Midbrain (tissue), 1 donor: ENCODE measurements at places on chromosomes 5 and 9.

DNA sequence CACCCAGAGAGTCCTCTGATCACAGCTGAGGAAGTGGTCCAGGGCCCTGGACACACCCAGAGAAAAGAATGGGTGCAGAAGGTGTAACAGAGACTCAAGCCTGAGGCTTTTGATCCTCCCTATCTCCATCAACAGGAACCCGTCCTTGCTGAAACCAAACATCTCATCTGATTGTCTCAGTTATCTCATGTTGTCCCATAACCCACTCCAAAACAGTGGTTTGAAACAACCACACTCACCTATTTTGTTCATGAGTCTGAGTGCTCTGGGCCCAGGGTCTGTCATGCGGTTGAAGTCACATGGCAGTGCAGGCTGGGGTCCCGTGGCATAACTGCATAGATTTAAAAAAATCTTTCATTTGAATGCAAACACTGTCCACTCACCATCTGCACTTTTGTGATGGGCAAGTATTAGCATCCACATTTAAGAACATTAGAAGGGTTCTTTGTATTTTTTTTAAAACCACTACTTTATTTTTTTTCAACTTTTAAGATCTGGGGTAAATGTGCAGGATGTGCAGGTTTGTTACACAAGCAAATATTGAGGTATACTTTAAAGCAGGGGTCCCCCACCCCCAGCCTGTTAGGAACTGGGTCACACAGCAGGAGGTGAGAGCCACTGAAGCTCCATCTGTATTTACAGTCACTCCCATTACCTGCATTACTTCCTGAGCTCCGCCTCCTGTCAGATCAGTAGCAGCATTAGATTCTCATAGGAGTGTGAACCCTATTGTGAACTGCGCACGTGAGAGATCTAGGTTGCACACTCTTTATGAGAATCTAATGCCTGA, 255.8 kb downstream of the ROR2 start:
- no peak for DNase-seq

DNA sequence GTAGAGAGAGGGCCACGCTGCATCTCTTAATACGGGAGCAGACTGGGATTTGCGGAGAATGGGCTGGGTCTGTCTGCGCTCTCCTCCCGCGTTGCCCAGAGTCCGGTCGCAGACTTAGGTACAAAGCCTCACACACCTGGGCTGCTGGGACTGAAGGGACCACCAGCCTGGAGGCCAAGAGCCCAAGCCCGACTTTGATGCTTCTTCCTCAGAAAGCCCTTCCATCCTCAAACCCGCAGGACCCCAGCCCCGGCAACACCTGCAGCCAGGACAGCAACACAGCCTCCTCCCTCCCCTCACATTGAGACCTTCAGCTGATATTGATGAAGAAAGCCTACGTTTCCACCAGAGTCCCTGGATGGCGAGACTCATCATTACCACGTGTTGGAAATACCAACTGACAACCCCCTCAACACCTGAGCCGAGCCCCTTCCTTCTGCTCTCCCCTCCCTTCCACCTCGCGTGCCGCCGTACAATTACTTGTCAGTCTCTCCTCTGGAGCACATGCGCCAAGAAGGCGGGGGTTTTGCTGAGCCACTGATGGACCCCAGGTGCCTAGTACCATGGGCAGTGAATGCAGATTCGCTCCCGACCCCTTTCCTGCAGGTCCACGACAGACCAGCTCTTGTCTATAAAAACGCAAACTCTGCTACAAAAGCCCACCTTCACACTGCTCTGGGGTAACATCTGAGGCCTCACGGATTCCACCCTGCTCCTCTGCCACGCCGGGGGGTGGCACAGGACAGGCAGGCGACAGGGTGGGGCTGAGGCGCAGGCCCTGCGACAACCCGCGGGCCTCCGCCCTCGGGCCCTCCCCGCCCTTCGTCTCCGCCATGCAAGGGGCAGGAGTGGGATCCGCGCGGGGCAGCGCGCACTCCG, 841 bp downstream of the ASB6 start:
- DNase-seq: no peak

DNA sequence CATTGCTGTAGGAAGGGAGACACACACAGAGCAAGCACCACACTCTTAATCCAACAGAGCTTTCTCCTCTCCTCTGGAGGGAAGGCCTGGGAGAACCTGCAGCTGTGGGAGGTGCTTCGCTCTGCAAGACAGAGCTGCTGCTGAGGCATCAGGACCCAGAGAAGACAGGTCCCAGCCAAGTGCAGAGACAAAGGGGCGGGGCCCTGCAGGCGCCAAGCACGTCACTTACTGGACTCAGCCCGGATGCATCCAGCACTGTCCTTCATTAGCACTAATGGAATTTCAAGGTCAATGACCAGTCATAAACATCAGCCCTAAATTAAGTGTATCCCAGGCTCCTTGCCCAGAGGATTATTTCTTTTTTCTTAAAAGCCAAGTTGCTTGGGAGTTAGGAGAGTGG, 337.1 kb upstream of the PANK3 start:
- no peak for DNase-seq

DNA sequence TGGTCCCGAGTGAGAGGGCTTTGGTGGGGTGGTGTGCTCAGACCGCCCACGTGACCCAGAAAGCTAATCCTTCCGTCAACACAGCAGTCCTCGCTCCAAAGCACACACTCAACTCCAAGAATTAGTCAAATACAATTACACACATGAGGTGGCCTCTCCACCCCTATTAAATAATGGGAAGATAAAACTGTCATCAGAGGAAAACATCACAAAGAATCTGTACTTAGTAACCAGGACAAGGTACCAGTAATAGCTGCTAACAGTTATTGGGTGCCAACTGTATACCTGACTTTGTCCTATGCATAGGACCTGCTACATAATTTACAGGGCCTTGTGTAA, 222.8 kb downstream of the HSPA4 start:
- DNase-seq: no peak

DNA sequence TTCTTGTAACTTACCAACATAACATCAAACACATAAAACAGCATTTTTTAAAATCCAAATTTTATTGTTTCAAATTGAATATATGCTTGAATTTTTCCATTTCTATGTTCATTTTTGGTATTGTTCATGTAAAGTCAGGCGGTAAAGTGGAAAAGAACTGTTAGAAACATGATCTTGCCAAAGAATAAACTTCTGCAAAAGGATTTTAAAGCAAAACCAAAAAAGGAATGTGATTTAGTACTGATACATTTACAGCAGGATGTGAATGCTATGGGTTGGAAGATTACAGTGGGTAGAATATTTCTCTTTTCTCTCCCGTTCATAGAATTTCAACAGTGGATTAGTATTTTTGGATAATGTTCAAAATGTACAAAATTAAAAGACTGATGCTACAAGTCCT, 277.2 kb upstream of the MPDZ start:
- no peak for DNase-seq

- no peak for DNase-seq
Observed at GRCh38 chr9:76297721-76298239, 96.4 kb downstream of the RFK start.

DNA sequence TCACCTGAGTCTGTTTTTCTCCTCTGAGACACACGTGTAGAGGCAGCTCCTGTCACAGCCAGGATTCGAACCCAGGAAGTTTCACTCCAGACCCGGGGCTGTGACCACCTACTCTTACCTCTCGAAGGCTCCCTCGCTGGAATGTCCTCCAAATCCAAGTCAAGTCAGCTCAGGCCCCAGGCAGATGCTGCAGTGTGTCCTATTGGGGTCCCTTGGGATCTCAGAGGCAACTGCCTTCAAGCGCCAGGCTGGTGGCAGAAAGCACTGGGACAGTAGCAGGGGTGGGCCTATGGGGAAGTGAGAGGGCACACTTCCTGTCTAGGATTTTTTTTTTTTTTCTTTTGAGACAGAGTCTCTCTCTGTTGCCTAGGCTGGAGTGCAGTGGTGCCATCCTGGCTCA, 762 bp upstream of the ST6GALNAC4 start:
- DNase-seq: no peak

DNA sequence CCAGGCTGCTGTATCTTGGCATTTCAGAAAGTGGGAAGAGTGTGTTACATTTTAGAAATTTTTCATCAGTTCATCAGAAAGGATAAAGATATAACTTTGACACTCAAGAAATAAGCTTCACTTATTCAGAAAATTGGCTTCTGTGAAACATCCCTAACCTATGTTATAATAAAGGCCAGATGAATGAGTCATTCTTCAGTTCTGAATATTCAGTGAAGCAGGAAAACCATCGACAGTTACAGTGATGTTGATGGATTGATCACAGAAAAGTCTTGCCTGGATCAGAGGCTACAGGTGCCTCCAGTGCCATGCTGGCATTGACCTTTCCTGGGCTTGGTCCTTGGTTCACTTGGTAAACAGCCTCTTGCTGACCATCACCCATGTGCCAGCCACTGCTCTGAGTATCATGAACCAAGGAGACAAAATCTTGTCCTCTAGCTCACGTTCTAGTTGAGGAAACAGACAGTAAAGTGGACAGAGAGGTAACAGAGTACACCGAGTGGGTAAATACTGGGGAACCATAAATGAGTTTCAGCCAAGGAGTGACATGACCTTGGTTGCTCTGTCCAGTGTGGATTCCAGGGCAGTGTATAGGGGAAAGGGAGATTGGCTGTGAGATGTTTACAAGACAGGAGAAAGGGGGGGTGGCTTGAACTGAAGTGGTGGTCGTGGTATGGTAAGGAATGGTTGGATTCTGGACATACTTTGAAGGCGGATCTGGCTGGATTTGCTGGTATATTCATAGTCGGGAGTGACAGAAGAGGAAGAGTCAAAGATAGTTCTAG, 98.6 kb downstream of the AMBP start:
- no peak for DNase-seq

- DNase-seq: no peak
Observed at GRCh38 chr5:5671823-5672222, 249.3 kb downstream of the ICE1 start.

DNA sequence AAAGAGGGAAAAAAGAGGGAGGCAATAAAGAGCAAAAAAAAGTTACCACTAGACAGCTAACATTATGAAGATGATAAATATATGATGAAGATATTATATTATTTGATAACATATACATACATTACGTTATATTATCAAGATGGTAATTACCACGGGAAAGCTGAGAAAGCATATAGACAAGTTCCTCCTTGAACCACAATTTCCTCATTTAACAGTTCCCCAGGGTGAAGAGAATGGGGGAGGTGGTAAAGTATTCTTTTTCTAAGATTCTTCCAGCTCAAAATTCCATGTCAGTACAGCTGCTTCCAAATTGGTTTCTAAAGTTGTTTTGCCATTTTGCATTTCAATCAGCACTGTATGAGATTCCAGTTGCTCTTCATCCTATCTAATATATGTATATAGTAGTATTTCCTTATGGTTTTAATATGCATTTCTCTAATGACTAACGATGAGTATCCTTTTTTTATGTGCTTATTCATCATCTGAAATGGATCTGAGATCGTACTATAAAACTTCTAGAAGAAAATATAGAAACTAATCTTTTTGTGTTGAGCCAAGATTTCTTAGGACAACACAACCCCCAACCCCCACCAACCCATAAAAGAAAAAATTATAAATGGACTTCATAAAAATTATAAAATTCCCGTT, 49.5 kb upstream of the C9orf72 start:
- no peak for DNase-seq

GRCh38 chr5:154625031-154625430, 130.1 kb upstream of the LARP1 start:
- no peak for DNase-seq

DNA sequence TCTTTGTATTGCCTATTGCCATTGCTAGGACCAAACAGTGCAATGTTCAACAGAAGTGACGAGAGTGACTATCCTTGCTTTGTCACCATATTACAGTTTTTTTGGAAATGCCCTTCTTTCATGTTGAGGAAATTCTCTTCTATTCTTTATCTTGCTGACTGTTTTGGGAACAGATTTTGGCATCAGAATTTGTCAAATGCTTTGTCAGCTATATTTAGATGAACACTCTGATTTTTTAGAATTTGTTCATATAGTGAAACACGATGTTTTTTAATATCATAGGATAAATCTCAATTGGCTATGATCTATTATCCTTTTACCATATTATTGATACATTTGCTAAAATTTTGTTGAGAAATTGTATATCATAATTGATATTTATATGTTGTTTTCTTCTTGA, 31.4 kb downstream of the FBN2 start:
- no peak for DNase-seq

DNA sequence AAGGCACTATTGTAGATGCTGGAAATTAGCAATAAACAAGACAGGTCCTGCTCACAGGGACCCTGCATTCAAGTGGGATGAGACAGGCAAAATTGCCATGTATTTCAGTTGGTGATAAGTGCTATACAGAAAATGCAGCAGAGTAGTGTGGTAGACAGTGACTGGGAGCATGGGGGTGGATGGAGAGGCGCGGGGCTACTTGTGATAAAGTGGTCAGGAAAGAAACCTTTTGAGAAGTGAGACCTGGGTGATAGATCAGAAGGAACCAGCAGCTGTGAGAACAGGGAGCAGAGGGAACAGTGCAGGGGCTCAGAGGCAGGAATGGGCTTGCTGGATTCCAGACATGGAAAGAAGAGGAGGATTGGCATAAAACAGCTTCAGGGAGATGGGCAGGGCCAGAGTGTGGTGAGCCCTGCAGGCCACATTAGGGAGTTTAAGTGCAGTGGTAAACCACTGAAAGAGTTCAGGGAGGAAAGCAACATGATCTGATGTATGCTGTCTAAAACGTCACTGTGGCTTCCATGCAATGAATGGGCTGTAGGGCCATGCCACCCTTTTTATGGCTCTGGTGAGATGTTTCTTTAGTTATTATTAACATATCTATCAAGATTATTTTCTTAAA, 7.3 kb downstream of the CRHBP start:
- DNase-seq: no peak

GRCh38 chr5:151612689-151613427, 21.7 kb upstream of the FAT2 start:
- DNase-seq: no peak

DNA sequence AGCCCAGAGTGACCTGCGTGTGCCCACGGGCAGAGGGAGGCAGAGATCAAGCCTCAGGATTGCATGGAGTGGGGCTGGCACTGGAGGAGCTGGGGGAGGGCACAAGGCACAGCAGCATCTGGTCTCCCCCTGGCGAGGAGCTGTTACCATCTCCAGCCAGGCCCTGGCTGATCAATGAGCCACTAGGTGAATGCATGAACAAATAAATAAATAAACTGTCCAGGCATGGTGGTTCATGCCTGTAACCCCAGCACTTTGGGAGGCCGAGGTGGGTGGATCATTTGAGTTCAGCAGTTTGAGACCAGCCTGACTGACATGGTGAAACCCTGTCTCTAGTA, 14.3 kb upstream of the PSMB7 start:
- no peak for DNase-seq

DNA sequence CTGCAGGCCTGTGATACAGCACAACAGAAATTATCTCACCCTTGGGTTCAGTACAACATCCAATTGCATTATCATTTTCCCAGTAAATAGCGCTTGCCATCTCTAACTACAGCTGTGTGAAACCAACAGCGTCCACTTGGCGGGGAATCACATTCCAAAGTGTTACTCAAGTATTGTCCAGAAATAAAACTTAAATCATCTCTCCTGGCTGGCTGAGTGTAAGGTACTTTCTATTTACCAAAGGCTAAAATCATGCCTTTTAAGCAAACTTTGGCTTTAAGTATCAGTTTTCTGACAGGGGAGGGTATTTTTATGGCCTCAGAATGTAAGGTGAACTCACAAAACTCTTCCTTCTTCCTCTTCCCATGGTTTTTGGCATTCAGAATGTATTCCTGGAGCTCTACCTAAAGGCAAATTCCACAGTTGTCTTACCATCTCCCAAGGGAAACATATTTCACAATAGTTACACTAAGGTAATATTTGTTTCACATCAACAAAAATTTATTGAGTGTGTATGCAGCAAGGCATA, 205.6 kb upstream of the MPDZ start:
- no peak for DNase-seq
